ENCODE measurements at places on chromosomes 4 and X.
A peak's percentile ranks its signal among the peaks of the same experiment; 100 is the strongest.

DNA sequence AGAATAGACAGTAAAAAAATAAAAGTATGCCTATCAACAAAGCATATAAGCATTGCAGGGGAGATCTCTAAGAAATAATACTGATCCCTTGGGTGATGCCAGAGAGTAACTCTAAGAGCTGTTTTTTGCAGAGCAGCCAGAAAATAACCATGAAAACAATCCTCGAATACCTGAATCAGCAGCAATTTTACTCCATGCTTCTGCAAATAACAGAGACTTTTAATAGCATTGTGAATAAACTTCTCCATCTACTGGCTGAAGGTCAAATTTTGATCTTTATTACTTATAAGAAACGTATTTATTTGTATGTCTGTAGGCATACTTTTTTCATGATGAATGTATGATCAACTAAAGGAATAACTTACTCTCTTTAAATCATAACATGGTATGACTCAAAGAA lies 334.5 kb downstream of the GALNTL6 start:
- no peak for DNase-seq

DNA sequence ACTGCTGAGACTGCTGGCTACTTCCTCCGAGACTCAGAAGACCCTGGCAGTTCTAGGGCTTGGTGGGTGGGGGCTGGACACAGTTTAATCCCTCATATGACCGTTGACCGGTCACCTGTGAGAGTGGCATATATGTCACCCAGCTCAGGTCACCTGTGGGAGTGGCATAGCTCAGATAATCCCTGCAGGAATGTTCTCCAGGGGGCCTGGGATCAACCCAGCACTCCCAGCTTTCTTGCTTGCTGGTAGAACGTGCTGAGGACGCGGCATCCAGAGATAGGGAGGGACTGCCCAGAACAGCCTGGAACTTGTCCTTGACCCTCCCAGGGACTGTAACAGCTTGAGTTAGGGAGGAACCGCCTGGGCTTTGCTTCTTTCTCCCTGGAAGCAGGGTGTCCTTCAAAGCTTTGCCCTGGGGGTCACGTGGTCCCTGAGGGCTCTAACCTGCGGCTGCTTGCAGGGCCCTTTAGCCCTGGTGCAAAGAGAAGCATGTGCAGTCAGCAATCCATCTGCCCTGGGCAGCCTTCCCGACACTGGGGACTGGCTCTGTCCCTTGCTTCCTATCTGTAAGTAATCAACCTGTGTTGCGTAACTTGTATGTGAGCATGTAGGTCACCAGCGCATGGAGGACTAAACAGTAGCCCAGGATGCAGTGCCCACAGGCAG lies 55.3 kb downstream of the ZFYVE28 start:
- no peak for DNase-seq

DNA sequence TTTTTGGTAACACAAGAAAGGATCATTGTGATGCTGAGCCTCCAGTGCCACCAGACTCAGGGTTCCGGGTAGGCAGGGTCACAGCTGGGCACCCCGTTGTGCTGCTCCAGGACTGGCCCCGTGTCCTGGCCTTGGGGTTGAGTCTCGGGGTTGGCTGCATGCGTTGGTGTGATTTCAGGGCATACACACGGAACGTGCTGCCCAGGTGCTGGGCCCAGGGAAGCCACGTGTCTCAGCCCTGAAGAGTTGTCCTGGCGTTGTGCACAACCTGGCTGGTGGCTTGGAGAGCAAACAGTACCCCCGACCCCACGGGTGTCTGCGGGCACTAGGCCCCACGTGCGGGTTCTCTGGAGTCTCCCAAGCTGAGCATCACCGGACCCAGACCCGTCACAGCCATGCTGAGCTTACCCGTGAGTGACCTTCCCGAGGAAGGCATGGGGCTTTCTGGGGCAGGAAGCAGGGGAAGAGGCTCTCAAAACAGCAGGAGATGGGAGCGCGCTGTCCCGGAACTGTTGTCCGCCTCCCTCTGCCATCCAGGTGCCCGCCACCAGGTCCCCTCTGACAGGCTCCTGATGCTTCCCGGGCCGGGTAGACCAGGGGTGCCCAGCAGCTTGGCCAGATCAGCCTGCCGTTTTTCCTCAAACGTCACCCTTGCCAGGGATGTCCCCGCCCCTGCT lies 66.1 kb upstream of the ENPP6 start:
- no peak for DNase-seq

DNA sequence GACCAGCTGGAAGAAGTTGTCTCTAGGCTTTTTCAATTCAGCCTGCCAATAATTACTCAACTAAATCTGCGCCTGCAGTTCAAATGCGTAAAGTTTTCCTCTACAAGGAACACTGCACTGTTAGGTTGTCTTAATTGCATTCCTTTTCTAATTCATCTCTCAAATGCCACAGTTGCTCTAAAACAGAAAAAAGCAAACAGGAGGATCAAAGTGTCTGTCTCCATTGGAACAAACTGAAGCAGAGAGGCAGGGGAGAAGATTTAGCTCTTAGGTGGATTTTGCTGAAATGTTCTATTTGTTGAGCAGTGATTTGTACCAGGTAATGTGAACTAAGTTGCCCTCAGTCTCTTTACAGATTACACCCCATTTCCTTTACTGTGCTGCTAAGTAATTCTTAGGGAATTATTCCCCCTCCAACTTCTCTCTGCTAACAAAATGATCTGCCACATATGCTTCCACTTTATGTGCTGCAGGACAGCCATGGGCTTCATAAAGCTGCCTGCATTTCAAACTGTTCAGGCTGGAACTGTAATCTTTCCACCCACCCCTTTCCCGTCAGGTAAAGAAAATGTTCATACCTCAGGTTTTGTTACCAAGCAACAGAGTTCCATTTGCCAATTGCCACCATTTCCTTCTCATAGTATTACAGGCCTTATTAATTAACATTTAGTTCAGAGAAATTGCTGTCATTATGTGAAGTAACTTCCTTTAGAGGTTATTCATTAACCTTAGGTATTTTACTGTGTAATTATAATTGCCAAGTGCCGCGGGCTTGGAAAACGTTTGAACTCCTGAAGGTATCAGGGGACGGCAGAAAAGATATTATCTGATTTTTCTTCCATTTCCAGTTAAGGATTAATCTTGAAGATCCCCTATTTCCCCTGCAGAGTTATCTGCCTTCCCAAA lies 149.3 kb downstream of the SPRY1 start:
- DNase-seq, result no peak

- DNase-seq, result no peak
These were observed 4.3 kb downstream of the GABRQ start for GRCh38 chrX:152641996-152642395.

DNA sequence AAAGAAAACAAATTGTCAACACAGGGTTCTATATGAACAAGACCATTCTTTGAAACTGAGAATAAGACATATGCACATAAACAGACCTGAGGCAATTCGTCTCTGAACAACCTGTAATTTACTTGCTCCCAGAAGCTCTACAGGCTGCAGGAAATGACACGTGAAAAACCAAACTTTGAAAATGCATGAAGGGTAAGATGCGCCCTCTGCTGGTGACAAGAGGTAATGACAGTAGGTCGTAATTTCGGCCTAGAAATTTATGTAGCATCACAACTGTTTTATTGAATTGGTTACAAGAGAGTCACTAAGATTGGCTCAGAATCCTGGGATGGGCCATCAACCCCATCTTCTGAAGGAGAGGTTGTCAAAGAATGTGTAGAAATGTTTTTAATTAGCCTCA lies 276.5 kb downstream of the PPP4R3C start:
- DNase-seq, result peak; percentile 19

GRCh38 chrX:153214934-153215333 lies 35.9 kb downstream of the MAGEA1 start:
- DNase-seq, result no peak

DNA sequence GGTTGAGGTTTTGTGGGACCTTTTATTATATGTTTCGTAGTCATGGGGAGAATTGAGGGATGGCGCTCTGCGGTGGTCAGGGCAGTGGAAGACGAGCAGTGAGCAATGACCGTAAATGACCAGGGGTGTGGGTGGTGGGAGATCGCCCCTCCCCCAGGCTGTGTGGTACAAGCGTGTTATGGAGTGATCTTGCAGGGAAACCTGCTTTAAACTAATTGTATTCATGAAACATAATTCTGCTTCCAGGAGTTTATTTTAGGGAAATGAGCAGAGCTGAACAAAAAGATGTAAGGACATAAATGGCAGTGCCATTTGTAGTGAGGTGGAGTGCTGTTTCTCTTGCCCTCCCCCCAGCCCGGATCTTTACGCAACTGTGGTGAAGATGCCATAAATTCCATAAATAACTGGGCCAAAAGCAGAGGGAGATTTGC lies 20.2 kb downstream of the GYG2 start:
- peak; percentile 74 for DNase-seq

DNA sequence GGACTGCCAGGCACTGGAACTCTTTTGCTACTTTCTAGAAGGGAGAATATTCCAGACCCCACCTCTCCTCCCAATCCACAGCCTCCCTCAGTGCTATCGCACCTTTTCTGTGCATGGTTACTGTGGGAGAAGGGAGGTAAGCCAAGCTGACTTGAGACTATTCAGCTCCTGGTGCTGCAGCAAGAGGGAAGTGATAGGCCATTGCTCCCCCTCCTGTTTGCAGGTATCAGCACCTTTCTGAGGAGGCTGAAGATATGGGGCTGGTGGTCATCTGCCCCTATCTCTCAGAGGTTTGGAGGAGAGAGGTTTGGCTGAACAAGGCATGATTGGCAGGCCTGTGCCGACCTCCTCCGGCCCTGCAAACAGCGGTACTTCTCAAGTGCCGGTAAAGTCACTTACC lies 103.3 kb upstream of the GATB start:
- no peak for DNase-seq

DNA sequence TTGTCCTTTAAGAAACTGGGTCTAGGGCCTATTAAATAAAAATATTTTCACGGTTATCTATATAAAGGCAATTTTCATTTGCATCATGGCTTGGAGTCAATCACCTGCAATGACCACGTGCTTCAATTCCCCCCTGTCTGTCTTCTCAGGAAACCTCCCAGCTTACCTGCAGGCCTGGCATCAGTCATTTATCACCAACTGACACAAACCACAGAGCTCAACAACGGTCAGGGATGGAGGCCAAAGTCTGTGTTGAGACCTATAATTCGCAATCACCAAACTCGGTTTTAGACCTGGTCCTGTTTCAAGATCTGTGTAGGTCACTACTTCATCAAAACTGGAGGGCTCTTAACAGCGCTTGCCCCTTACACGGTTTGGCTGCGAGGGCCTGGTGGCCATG lies 1.9 kb downstream of the SLC9A7 start:
- DNase-seq, result no peak

DNA sequence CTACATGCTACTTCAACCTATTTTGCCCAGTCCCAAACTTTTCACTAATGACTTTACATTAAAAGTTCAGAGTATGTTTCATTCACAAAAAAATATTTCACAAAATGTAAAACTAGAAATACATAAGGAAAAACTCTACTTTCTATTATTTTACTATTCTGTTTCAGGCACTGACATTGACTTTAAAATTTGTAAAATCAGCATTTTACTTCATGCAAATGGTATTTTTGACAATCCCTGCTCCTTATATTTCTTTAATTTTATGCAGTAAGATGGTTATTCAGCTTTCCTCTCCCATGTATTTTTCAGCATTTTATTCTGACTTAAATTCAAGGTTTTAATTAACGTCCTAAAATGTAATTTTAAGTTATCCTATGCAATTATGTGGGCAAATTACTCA lies 178.5 kb downstream of the COL25A1 start:
- DNase-seq, result no peak

GRCh38 chrX:129726307-129727111 lies 12.3 kb upstream of the XPNPEP2 start:
- DNase-seq, result peak; percentile 52

GRCh38 chr4:90071289-90072235 lies 55.6 kb upstream of the CCSER1 start:
- no peak for DNase-seq

DNA sequence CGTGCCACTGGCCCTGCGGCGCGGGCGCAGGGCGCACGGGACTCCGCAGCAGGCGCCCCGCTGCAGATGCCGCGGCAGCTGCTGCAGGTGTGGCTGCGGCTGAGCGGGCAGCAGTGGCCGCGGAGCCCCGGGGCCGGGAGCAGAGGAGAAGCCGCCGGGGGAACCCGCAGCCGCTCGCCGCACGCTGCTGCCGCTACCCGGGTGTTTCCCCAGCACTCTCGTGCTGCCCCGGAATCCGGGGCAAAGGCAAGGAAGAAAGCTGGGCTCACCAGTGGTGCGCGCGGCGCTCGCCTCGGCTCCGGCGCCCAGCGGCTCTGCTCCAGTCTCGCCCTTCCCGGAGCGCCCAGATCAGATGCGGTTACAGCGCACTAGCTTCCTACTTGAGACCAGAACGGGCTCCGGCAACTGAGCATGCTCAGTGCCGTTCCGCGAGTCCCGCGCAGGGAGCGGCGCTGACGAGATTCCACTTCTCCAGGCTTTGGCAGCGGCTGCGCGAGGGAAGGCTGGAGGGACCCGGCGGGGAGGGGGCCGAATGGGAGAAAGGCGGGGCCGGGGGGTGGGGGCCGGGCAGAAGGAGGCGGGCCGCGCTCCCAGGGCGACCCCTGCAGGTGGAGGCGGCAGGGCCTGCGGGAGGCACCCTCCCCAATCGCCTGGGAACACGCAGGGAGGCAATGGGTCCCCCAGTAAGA lies at the start of gene APBB2:
Gene APBB2, minus strand, starts transcription at position 407 of the 689 bp plus-strand sequence. CDS start 181,288 bp downstream, outside the sequence.
- DNase-seq, result peak; percentile 97

- DNase-seq, result peak; percentile 37
These were observed 729 bp upstream of the IRF2 start for GRCh38 chr4:184475096-184475461.

DNA sequence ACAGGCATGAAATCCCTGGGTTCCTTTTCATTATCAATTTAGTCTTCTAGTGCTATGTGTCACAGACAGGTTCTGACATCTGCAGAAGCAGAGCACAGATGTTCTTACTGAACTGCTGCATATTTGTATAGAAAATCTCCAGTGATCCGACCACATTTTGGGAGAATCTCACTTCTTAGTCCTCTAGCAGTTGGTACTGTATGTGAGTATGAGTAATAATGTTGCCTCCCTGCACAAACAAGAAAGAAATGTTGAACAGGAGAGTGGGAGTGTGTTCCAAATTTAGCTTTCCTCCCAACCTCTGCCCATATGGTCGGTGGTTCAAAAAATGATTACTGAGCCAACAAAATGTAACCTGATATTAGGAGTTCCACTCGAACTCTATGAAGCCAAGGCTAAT lies 165.3 kb upstream of the GPC4 start:
- peak; percentile 45 for DNase-seq

DNA sequence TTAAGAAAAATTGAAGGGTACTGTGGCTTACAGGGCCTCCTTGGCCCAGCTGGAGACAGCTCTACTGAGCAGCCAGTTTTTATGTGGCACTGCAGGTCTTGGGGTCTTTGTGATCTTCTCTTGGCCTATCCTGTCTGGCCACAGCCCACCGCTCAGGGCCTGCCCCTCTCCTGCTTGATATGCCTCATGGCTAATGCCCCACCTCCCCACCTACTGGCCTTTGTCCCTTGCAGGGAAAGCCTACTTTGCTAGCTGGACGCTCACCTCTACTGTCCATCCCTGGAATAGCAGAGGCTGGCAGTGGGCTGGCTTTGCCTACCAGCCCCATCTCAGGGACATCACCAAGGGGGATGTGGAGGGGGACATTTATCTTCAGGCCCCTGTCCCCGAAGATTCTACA lies 134.1 kb downstream of the PJA1 start:
- peak; percentile 1 for DNase-seq
